ENCODE measurements at places on chromosomes 13 and 19. TPM values are rescaled to one million over a fixed set of nuclear protein-coding genes. Genes with fewer than 3 reads are reported as not detected.

RNF17 gene
- polyA plus RNA-seq: 36.9 TPM

- no peak overlapping the region for H3K27ac ChIP-seq
- no peak for DNase-seq
- H3K36me3 ChIP-seq: no peaks in the 10 kb centered on the region
- H3K27me3 ChIP-seq: no peaks in the 10 kb centered on the region
Observed at GRCh38 chr13:23776698-23777574, 112.3 kb downstream of the MIPEP start.

CGB1 gene
- not detected for polyA plus RNA-seq

DNA sequence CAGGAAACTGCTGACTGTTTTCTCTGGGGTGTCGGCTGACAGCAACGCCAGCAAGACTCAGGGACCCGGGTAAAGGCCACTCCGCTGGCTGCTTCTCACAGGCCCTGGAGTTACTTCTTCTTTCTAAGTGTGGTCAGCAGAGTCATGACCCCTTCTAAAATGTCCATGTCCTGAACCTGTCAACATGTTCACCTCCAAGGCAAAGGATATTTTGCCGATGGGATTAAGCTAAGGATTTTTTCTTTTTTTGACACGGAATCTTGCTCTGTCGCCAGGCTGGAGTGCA, 7.9 kb downstream of the PEX11G start:
- no peaks in the 10 kb centered on the region for H3K27me3 ChIP-seq
- H3K4me1 ChIP-seq: peaks cover 23% of the 10 kb centered on the region
- H3K4me3 ChIP-seq: no peak overlapping the region
- peak overlapping the region; percentile 6 for H3K27ac ChIP-seq

- H3K36me3 ChIP-seq: no peaks in the 10 kb centered on the region
- no peak overlapping the region for H3K27ac ChIP-seq
- no peaks in the 10 kb centered on the region for H3K4me1 ChIP-seq
- peak; percentile 63 for DNase-seq
- H3K27me3 ChIP-seq: no peaks in the 10 kb centered on the region
Observed at GRCh38 chr19:13396250-13397080, 109.8 kb downstream of the CACNA1A start.

GRCh38 chr19:13795595-13796300, 505 bp downstream of the ZSWIM4 start:
- DNase-seq: no peak
- peaks cover 18% of the 10 kb centered on the region for H3K4me1 ChIP-seq
- H3K4me3 ChIP-seq: peak overlapping the region; percentile 64
- H3K27ac ChIP-seq: no peak overlapping the region
- H3K27me3 ChIP-seq: no peaks in the 10 kb centered on the region
- no peaks in the 10 kb centered on the region for H3K36me3 ChIP-seq

GRCh38 chr19:45729800-45730290, 851 bp downstream of the FBXO46 start:
- H3K36me3 ChIP-seq: no peaks in the 10 kb centered on the region
- peak overlapping the region; percentile 49 for H3K27ac ChIP-seq
- peak overlapping the region; percentile 91 for H3K4me3 ChIP-seq
- no peaks in the 10 kb centered on the region for H3K27me3 ChIP-seq
- H3K4me1 ChIP-seq: peaks cover 19% of the 10 kb centered on the region

- no peaks in the 10 kb centered on the region for H3K36me3 ChIP-seq
- peak; percentile 88 for DNase-seq
- no peak overlapping the region for H3K27ac ChIP-seq
- H3K4me3 ChIP-seq: no peak overlapping the region
Observed at GRCh38 chr19:41597600-41598041, 21.7 kb downstream of the CEACAM21 start.

ZNF554 gene
- 6.9 TPM for polyA plus RNA-seq

DNA sequence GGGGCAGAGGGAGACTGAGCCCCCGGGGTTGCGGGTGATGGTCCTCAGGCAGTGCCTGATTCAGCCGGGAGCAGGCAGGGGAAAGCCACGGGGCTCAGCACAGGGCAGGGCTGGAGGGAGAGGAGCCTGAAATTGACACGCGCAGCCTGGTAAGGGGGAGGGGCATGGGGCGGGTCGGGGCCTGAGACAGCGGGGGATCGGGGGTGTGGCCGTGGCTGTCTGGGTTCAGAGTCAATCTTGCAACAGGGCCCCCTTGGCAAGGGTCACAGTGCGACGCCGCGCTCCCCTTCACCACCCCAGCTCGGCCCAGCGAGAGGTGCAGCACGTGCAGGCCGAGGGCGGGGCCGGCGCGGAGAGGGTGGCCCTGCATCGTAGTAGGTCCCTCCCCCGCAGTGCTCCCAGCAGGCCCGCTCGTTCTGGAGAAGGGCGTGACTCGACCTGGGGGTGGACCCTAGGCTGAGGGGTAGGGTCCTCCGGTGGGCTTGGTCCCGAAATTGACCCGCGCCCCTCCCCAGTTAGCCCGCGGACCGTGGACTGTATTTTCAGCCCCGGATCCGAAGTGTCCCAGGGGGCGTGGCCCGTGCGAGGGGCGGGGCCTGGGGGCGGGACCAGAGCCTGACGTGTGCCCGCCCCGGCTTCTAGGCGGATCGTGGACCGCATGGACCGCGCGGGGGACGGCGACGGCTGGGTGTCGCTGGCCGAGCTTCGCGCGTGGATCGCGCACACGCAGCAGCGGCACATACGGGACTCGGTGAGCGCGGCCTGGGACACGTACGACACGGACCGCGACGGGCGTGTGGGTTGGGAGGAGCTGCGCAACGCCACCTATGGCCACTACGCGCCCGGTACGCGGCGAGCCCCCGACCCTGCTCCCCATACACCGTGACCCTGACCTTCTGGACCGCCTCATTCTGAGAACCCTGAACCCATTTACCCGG, 6.0 kb downstream of the RCN3 start:
- no peaks in the 10 kb centered on the region for H3K36me3 ChIP-seq
- peak overlapping the region; percentile 5 for H3K27ac ChIP-seq
- DNase-seq: peak; percentile 79
- H3K4me3 ChIP-seq: peak overlapping the region; percentile 51
- peaks cover 7% of the 10 kb centered on the region for H3K4me1 ChIP-seq
- no peaks in the 10 kb centered on the region for H3K27me3 ChIP-seq

DNA sequence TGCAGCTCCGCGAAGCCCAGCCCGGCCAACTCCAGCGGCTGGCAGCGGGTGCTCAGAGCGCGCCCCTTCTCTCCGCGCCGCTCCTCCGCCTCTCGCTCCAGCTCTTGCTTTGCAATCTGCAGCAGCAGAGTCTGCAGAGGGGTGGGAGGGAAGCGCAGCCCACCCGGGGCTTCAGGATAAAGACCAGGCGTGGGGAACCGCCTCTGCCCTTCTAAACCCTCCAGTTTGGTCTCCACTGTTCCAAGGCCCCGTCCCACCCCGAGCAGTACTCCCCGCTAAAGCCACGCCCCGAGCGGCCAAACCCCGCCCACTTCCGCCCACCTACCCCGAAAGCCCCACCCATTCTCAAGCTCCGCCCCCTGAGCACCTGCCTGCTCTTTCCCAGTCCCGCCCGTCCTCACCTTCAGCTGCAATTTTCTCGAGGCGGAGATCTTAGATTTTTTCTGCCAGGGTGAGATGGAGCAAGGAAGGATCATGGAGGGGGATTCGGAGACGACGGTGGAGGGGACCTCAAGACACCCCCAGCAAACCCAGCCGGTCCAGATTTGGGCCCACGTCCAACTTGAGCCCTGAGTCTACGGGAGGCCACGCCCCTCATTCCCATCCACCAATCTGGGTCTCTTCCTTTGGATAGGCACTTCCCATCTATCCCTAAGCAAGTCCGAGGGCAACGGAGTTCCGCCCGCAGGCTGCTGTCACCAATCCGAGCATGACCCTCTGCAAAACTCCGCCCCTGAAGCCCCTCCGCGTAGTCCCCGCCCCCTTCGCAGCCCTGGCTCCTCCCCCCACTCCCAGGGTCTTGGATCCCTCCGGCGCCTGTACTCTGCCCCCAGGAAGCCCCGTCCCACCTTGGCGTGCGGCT, 1.1 kb downstream of the TNNI3 start:
- no peaks in the 10 kb centered on the region for H3K36me3 ChIP-seq
- no peaks in the 10 kb centered on the region for H3K27me3 ChIP-seq
- H3K4me1 ChIP-seq: peaks cover 9% of the 10 kb centered on the region
- H3K4me3 ChIP-seq: no peak overlapping the region
- no peak overlapping the region for H3K27ac ChIP-seq
- DNase-seq: peak; percentile 77

CCDC70 gene
- polyA plus RNA-seq: 175 TPM

GRCh38 chr19:51148580-51148979, 6.5 kb downstream of the SIGLEC7 start:
- no peaks in the 10 kb centered on the region for H3K4me1 ChIP-seq
- H3K36me3 ChIP-seq: no peaks in the 10 kb centered on the region
- H3K4me3 ChIP-seq: no peak overlapping the region
- no peak for DNase-seq
- H3K27me3 ChIP-seq: no peaks in the 10 kb centered on the region
- H3K27ac ChIP-seq: no peak overlapping the region

DNA sequence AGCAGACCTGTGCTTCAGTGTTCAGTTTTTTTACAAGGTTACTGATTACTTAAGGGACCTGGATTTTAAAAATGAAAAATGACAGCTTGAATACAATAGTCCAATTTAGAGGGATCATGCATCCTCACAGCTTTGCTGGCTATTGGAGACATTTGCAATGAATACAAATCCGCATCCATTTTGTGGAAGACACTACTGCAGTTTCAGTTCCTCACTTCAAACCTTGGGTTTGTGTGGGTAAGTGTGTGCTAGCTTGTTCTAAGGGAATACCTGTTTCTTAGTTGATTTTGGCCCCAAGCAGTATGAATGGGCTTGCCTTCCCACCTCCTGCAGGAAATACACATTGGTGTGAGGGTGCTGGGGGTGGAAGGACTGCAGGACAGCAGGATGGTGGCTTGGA, 222.4 kb downstream of the OLFM4 start:
- no peaks in the 10 kb centered on the region for H3K4me1 ChIP-seq
- DNase-seq: no peak
- no peak overlapping the region for H3K27ac ChIP-seq

PPAN gene
- polyA plus RNA-seq: 39.3 TPM

GRCh38 chr13:90928109-90928508, 419.4 kb upstream of the MIR17HG start:
- no peak overlapping the region for H3K27ac ChIP-seq
- no peaks in the 10 kb centered on the region for H3K27me3 ChIP-seq
- no peak overlapping the region for H3K4me3 ChIP-seq

- no peaks in the 10 kb centered on the region for H3K36me3 ChIP-seq
- H3K27ac ChIP-seq: no peak overlapping the region
- DNase-seq: no peak
- no peak overlapping the region for H3K4me3 ChIP-seq
Observed at GRCh38 chr13:38755793-38756192, 68.9 kb downstream of the FREM2 start.

DNA sequence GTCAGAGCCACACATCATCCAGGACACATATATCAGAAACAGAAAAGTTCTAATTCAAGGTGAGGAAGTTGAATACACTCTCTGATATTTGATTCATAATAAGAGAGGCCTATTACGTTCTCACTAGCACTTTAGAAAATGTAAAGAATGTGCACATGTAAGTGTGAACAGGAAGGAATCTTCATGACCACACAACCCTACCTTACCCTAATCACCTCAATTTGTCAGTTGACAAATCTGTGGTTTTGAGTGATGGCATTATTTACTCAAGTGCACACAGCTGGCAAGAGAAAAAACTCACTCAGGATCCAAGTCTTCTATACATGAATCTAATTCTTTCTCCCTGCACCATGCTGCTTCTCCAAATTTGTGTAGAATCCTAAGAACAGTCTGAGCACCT, 445.8 kb downstream of the SUCLA2 start:
- no peak overlapping the region for H3K4me3 ChIP-seq
- no peaks in the 10 kb centered on the region for H3K4me1 ChIP-seq
- H3K27ac ChIP-seq: no peak overlapping the region
- H3K36me3 ChIP-seq: no peaks in the 10 kb centered on the region
- H3K27me3 ChIP-seq: no peaks in the 10 kb centered on the region
- no peak for DNase-seq
